Stimulated activated CD8-positive, alpha-beta memory T cell treated with anti-CD3 and anti-CD28 coated beads, Interleukin-12 subunit alpha, Interleukin-12 subunit beta, amount 100 ng/mL, for 4 hours (primary cell): ENCODE measurements at places on chromosomes 1 and 21.

DNA sequence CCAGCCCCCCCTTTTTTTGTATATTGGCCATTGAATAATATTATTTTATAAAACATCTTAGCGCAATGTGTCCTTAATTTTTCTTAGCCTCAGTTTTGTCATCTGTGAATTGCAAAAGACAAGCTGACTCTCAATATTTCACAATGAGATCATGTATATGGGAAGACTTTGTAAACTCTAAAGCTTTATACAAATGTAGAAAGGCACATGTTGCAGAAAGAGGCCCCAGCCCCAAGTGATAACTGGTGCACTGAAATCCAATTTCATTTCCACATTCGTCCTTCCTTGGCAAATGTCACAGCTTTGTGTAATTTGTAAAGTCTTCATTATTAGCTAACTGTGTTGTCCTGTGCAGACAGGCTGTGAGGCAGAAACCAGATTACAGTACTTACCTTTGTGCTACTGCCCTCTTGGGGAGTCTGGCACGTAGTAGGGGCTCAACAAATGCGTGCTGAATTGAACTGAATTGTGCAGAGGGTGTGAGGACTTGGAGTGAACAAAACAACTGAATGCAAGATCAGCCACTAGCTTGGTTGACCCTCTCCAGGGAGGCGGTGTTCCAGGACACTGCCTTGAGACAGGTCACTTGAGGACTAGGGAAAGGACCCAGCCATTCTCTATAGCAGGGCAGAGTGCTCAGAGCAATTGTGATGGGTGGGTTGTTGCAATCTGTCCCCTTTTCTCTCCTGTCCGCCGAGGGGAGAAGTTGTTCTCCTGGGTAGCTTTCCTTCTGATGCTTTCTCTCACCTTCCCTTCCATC, 74.6 kb downstream of the LMO4 start:
- no peak for DNase-seq

GRCh38 chr1:209769171-209769904, 13.5 kb downstream of the TRAF3IP3 start:
- peak; percentile 57 for DNase-seq

- DNase-seq, result no peak
Observed at GRCh38 chr1:62689524-62689923, 1.3 kb upstream of the DOCK7 start.

GRCh38 chr1:214003233-214003632, 15.5 kb downstream of the PROX1 start:
- no peak for DNase-seq

GRCh38 chr1:23296931-23297330, 47.2 kb downstream of the HNRNPR start:
- no peak for DNase-seq

- DNase-seq, result peak; percentile 42
Observed at GRCh38 chr1:15918962-15919715, 56.8 kb downstream of the ZBTB17 start.

DNA sequence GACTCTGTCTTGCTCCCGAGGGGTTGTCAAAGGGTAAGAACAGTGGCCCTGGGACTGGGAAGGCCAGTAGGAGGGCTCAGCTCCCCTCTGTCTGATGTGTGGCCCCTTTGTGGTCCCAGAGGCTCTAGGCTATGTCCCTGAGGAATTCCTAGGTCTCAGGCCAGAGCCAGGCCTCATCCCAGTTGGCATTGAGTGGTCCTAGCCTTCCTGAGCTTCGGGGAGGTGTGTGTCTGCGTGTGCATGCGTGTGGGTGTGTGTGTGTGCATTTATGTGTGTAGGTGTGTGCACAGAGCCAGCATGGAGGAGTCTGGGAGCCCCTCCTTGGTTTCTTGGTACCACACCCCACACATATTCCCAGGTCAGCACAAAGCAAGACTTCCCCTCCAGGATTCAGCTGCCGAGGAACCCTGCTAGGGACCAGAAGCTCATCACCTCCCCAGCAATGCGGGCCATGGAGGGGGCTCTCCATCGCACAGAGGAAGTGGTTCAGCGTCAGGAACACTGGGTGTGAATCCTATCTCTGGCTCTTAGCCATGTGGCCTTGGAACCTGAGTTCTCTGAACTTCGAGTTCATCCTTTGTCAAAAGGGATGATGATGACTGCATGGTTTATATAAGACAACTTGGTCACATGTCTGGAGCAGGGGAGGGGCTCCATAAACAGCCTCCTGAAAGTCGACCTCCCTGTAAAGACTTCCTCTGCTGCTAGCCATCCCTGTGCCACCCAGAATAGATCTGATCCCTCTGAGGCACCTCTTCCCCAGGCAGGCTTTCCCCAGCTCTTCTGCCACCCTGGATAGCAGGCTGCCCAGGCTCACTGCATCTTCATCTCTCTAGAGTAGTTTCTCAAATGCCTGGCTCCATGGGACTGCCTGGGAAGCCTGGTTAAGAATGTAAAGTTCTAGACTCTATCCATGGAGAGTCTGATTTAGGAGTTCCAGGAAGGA, 8.3 kb upstream of the EPS8L3 start:
- DNase-seq, result no peak

GRCh38 chr1:86259390-86259789, 102.8 kb upstream of the COL24A1 start:
- DNase-seq, result no peak

GRCh38 chr1:33211972-33212371, 30.1 kb upstream of the TRIM62 start:
- DNase-seq, result no peak

DNA sequence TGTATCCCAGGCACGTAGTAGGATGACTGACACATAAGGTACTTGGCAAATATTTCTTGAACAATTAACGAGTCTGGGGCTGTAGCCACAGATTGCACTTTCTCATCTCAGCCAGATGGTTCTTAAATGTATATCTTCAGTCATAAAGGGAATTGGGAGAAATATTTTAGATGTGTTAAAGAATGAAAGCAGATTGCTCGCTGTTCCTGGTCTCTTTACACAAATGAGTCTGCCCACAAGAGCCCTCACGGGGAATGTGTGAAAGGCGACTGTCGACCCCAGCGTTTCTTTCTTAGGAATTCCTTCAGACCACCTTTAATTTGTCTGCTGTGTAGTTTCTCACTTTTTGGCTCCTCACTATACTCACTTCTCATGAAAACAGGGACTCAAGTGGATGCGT, 725 bp downstream of the MT1HL1 start:
- no peak for DNase-seq

DNA sequence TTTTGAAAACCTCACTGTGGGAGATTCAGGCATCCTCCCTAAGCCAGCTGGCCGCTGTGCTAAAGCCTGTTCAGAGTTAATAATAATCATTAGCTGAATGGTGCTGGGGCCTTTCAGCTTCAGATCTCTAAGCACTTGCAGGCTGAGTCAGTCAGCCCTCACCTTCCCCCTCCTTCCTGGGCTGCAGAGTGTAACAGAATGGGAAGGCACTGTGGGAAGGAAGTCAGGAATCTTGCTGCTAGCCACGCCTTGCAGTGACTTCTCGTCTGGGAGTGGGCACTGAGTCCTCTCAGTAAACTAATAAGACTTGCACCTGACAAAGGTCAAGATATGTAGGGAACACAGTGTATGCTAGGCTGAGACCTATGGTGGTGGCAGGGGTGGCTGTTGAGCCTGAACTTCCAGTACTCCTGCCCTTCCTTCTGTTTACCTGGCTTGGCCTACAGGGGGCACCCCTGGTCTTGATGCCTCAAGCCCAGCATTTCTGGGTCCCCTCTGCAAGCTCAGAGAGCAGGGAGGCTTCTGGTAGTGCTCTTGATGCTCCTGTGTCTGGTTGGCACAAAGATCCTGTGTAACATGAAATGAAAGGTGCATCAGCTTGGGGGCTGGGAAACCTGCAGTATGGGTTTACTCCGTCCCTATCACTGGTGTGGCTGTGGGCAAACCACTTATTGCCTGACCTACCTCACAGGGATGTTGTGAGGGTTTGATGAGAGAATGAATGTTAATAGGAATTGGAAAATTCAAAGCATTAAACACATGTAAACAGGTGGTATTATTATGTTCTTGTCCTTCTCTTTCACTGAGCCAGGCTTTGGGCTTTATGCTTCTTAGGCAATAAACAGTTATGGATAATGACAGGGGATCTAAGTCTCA, 6.0 kb downstream of the CYB561D1 start:
- no peak for DNase-seq

DNA sequence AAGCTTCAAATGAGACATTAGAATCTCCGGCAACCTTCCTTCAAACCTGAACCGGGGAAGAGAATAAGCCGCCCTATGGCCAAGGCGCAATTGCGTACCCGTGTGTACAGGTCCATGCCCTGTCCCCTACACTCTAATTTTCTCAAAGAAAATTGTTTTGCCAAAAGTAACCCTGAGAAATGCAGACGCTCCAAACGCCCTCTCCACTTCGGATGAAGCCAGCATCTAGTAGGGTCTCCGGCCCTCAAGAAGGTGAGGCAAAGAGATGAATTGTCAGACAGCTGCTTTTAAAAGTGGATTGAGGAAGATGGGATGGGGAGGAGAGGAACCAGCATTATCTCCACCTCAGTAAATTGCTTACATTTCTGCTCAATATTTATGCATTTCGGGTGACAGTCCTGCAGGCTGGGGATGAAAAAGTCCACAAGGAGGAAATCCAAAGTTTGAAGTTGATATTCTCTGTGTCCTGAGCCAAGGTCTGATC, 630 bp upstream of the LHX9 start:
- no peak for DNase-seq

DNA sequence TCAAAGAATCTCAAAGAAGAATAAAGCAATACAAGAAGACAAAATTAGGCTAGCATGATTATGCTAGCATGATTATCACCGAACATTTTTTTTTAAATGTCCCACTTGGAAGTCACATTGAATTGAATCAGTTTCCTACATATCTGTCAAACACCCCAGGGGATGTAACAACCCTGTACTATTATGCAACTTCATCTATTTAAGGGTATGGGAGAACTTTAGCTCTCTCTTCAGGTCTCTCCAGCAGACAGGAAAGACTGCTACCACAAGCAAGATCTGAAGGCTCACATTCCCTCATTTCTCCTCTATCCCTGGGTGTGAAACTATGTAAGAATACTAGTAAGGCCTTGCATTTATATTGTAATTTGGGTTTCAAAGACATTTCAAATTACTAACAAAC, 52.8 kb downstream of the EDEM3 start:
- no peak for DNase-seq

GRCh38 chr1:109910123-109910962, at the start of gene CSF1:
TSS of gene CSF1 (plus strand) at chr1:109910849. CDS start at chr1:109911024, 175 bp downstream.
- peak; percentile 61 for DNase-seq

GRCh38 chr1:187883356-187883755, 1054.6 kb downstream of the PLA2G4A start:
- DNase-seq, result no peak

DNA sequence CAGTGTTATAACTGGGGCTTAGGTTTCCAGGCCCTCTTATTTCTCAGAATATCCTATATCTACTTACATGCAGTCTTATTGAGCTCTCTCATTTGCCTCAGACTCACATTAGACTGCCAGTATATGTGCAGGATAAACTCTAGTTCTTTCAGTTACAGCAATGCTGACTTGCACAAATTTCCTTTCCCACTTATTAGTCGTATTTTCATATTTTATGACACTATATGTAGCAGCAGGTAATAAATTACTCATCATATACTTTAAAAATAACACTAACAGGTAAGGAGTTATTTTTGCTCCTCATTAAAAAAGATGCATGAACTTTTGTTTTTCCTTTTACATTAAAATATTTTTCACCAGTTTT, 65.7 kb downstream of the GADD45A start:
- DNase-seq, result no peak

GRCh38 chr1:45979074-45979777, 153.2 kb downstream of the PIK3R3 start:
- DNase-seq, result no peak

DNA sequence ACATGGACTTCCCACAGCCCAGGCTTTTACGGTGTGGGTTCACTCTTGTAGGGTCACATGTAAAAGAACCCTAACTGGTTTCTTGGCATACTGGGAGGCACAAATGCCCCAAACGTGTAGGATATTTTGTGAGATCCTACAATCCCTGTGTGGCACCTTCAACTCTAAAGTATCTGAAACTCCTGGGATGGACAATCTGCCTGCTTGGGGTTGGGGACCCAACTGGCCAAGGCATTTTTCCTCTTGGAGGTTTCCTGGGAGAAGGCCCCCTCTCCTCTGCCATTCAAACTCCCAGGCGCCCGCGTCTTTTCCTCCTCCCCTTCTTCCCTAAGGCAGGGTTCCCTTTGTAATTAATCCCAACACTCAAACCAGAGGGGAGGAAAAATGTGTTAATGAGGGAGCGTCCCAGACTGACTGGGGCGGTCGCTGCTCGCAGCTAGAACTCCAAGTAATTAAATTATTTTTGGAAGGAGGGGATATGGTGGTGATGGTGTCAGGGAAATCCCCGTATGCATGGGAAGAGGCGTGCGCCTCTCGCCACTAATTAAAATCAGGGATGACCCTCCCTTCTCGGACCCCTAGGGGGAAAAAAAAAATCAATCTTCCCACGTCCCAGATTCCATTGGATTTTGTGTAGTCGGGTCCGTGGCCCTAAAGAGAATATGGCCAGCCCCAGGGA, 681 bp upstream of the VANGL2 start:
- no peak for DNase-seq

GRCh38 chr1:163772246-163772645, 450.5 kb downstream of the NUF2 start:
- DNase-seq, result no peak

GRCh38 chr21:32425628-32426027, 13.1 kb downstream of the EVA1C start:
- DNase-seq, result no peak

DNA sequence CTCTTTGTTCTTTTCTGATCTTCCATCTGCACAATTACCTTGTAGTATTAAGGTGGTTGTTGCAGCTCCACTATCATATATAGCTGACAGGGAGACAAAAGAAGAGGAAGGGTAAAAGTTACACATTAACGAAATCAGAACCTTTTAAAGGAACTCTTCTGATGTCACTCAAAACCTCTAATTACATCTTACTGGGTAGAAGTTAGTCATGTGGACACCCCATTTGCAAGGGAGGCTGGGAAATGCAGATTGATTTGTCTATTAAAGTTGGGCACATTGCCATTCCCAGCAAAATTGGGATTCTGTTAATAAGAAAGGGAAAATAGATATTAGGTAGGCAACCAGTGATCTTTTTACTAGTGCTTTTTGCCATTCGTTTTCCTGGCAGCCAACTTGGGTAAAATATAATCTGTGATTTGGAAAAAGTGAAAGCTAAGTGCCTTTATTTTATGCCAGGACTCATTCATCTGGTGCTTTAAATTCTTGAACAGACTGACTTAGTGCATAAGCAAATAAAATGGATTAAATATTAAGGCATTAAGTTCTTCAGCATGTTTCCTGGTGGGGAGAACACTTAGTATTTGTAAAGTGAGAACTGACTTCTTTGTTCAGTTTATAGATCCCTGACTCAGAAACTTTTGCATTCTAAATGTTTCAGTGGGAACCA, 71.3 kb downstream of the DNM3 start:
- no peak for DNase-seq

GRCh38 chr21:26836528-26836927, 8.7 kb downstream of the ADAMTS1 start:
- DNase-seq, result no peak
